ENCODE measurements at places on chromosomes 12 and 14. TPM values are rescaled to one million over a fixed set of nuclear protein-coding genes. Genes with fewer than 3 reads are reported as not detected.

- no peak for DNase-seq
These were observed 129.5 kb downstream of the STXBP6 start for GRCh38 chr14:24920265-24921075.

GRCh38 chr14:35992816-35993683, 166.9 kb downstream of the BRMS1L start:
- no peak for DNase-seq

DNA sequence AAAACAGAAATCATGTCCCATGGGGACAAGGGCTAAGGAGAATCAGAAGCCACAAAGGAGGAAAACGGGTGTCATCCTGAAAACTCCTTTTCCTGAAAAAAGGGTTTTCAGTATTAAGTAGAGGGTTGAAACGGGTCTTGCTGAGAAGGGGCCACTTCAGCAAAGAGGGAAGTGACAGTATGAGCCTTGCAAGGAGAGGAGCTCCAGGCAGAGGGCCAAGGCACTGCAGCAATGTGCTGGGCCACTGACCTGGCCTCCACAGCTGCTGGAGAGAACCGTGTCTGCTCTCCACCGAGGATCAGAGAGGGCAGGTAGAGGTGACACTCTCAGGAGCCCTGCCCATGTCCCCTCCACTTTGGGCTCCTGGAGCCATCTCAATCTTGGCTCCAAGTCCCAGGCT, 103.3 kb downstream of the NCOR2 start:
- DNase-seq: no peak

DNA sequence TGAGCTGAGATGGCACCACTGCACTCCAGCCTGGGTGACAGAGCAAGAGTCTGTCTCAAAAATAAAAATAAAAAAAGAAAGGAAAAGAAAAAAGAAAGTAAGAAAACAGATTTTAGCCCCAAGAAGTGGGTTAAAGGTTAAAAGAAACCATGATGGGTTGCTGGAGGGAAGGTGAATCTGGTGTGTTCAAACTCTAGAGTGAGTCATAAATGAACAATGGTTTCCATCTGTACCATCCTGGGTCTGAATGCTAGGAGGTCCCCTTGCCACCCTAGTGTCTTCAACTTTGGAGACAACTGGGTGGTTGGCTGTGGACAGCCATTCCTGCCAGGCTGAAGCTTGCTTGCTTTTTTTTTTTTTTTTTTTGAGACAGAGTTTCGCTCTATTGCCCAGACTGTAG, 1.6 kb upstream of the RPS26 start:
- DNase-seq: peak; percentile 28

DNA sequence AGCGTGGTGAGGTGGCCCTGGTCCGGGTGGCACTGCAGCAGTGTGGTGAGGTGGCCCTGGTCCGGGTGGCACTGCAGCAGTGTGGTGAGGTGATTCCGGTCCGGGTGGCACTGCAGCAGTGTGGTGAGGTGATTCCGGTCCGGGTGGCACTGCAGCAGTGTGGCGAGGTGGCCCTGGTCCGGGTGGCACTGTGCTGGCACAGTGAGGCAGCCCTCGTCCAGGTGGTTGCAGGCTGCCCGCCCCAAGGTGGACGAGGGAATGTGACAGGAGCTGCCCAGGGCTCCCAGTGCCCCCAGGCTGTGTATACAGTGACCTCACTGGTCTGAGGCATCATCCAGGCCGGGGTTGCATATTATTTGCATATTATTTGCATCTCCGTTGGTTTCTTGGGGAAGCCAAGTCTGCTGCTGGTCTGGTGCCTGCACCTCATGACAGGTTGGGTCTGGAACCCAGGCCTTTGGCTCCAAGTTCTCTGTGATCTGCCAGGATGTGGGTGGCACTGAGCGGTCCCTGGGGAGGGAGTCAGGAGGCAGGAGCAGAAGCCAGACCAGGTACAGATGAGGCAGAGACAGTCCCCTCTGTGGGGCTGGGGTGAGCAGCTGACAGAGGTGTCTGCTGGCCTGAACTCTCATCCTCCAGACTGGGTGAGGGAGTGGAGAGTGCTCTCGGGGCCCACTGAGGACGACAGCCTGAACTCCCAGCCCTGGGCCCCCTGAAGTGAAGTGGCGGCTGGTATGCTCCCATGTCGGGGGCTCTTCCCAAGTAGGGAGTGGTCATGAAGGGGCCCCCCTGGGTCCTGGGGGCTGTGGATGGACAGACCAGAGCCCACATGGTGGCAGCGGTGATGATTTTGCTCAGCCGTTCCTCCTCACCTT, 79.3 kb downstream of the KIF26A start:
- no peak for DNase-seq

GRCh38 chr12:94042321-94042720, 106.1 kb upstream of the PLXNC1 start:
- no peak for DNase-seq

- no peak for DNase-seq
These were observed 305.0 kb upstream of the DIO3 start for GRCh38 chr14:101256266-101256665.

GRCh38 chr14:85421186-85421877, 108.6 kb upstream of the FLRT2 start:
- peak; percentile 63 for DNase-seq

DNA sequence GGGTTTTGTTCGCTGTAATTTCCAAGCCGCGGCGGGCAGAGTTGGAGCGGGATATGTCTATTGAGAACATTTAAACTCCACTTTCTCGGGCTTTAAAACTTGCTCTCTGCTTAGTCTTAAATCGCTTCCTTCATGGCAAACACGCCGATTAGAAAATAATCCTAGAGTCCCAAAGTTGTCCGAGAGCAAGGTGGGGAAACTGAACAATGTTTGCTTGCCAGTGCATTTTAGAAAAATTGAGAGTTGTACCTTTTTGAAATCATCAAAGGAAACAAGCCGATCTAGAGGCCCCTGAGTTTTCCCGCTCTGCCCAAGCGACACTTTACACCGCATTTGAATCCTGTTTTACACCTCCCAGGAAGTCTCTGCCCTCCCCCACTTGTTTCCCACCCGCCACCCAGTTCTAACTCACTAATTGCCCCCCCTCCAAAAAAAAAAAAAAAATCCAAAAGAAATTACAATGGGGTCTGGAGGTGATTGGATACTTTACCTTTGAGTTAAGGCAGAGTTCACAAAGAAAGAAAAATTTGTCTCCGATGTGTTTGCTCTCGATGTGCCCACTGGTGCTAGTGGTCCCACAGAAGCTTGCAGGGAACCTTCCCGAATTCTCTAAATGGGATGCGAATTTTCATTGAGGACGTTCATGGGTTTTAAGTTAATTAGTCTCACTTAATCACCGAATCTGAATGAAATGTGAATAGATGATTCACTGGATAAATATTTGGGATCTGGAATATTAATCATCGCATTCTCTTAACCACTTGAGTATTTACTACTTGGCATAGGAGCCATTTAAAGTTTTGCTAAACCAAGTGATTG, 2.3 kb downstream of the HMGA2 start:
- DNase-seq: peak; percentile 71

DNA sequence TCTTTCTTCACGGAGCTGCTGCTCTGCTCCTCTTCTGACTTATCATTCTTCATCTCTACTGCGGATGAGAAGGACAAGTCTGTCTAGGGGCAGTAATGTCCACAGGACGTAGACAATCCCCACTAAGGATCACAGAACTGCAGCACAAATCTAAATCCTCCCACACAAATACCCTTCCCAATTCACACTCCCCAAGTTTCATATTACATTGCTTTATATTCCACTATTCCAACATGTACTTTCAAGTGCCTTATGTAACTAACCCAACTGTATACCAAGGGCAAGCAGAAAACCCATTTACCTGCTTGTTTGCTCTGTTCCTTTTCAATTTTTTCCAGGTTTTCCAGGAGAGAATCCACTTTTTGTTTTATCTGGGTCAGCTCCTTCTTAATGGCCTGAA, 55.6 kb upstream of the OR5AU1 start:
- DNase-seq: no peak

DNA sequence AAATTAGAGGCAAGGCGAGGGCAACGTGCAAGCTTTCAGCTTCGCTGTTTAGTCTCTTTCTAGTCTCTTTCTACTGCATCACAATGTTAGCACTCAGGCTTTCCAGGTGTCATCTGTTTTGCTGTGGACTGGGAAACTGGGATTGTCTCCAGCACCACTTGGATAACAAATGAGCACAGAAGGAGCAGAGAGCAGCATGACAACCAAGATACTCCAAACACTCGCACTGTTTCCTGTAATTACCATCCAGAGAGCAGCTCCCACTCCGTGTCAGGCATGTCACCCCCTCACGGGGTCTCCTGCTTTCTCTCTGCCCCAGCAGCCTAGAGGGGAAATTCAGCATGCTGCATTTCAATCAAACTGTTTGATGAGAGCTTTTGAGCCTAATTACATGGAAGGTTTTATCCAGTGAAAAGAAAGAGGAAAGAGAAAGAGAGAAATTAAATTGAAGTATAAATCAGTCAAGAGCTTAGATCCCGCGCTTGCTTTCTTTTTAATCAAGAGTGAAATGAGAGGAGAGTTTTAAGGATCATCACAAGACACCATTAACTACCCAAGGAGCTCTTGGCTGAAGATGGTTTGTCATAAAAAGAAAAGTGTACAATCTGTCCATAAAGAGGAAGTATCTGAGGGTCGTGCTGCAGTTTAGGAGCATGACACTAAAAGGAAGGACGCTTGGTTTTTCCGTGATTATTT, 917.7 kb downstream of the DIO2 start:
- DNase-seq: no peak

DNA sequence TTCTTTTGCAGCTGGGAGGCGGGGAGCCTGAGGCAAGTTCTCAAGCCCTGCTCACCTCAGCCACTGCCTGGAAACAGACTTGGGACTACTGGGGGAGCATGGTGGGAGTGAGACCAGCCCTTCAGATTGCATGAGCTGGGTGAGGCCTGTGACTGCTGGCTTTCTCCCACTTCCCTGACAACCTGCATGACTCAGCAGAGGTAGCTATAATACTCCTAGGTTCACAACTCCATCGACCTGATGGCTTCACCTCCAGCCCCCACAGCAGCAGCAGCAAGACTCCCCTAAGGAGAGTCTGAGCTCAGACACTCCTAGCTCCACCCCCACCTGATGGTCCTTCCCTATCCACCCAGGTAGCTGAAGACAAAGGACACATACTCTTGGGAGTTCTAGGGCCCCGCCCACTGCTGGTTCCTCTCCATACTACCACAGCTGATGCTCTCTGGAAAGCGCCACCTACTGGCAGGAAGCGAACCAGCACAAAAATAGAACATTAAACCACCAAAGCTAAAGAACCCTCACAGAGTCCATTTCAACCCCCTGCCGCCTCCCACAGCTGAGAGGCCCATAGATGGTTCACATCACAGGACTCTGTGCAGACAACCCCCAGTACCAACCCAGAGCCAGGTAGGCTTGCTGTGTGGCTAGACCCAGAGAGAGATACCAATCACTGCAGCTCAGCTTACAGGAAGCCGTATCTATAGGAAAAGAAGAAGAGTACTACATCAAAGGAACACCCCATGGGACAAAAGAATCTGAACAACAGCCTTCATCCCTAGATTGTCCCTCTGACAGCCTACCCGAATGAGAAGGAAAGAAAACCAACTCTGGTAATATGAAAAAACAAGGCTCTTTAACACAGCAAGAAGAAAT, 68.7 kb downstream of the RPAP3 start:
- peak; percentile 32 for DNase-seq

GAS2L3 gene
- 79.4 TPM for total RNA-seq

MYH7 gene
- not detected for total RNA-seq

TAS2R7 gene
- not detected for total RNA-seq

FGF23 gene
- not detected for total RNA-seq

BEGAIN gene
- total RNA-seq: not detected
